BJ (cell line): ENCODE measurements at places on chromosomes 12 and 14.

- DNase-seq: no peak
These were observed 125.0 kb upstream of the EGLN3 start for GRCh38 chr14:34075826-34076225.

DNA sequence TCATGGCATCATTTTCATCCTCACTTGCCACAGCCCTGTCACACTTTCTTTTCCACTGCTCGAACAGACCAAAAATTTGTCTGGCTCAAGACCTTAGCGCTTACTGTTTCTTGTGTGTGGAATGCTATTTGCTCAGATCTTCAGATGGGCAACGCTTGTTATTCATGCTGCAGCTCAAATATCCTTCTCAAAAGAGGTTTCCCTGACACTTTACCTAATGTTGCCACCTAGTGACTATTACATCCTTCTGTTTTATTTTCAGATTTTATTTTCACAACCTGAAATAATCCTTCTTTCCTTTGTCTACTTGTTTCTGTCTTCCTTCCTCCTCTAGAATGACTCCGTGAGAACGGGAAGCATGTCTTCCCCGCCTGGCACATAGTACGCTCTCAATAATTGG, 5.6 kb downstream of the FBXO33 start:
- DNase-seq: no peak

DNA sequence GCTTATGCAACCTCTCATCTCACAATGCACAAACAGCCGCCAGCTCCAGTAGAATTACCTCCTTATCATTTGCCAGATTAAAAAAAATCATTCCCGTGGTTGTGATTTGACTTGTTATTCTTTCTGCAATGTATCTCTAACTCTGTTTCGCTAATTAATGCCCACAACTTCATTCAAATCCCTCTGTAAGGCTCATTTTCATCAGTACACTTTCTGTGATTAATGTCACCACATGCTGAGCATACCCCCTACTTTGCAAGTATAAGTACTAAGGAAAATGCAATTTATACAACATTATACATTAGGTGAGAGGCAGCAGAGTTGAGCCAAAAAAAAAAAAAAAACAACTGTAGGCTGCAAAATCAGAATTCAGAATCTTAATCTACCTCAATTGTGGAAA, 166.0 kb downstream of the FSCB start:
- no peak for DNase-seq

GRCh38 chr12:39883411-39883810, 222.5 kb downstream of the SLC2A13 start:
- no peak for DNase-seq
